ENCODE measurements at places on chromosomes 7 and 10.

DNA sequence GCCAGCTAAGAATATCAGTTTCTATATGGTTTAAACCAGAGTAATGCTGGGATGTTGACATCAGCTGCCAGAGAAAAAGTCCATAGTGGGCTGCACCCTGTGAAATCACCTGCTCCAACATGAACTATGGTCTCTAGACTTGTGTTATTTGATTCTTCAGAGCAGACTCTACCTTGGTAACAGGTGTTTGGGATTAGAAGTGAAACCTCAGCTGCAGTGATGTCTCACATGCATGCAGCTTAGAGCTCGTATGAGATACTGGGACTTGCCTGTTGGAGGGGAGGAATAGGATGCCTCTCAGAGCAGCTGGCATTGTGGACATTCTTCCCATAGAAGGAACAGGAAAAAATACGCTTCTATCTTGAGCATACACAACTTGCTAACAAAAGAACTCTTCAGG is 287.1 kb upstream of the CSTF2T start:
- no peak for DNase-seq

- no peak for DNase-seq
Measured at GRCh38 chr10:82399850-82400249, 524.9 kb downstream of the NRG3 start.

DNA sequence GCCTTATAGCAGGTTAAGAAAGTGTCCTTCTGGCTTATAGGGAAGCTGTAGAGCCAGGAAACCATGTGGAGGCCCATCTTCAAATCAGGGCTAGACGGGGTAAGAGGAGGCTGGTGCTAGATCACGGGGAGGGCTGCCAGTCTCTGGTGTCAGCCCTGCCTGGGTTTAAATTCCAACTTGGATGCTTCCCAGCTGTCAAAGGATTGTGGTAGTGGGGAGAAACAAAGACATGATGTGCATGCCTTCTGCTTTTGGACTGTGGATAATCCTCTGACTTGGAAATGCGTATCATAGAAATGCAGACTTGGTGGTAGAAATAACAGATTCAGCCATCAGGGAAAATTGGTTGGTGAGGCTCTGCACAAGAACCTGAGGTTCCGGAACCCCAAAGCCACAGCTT is 325.6 kb downstream of the PHTF2 start:
- no peak for DNase-seq

DNA sequence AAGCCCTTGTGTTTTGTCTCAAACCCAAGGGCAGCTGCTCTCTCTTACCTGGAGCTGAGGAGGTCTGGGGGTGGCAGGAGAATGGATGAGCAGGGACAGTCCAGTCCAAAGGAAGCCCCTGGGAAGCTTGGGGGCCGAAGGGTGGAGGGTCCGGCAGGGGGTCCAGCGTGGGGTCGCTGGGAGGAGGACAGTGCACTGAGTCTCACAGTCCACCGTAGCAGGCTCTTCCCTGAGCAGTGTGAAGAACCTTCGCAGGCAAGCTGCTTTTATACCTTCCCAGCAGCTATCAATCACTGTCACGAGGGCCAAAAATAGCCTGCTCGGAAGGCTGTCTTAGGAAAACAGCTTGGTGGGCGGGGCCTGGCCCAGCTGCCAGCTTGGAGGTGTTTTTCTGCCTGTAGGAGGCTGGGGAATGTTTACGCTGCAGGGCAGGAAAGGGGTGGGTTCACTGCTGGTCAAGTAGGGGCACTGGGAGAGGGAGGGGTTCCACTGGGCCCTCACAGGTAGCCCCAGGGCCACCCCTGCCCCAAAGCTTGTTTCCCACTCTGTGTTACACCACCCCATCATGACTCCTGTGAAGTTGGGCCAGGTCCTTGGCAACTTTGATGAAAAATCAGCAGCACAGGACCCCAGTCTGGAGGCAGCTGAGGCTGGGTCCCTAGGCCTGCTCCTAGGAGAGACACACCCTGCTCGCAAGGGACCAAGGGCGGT is at the start of gene DEPP1:
TSS of gene DEPP1 (minus strand) at position 240 of the 711 bp plus-strand sequence. CDS start 779 bp downstream, outside the sequence.
- peak; percentile 95 for DNase-seq

- DNase-seq: no peak
Measured at GRCh38 chr7:85512790-85513189, 325.9 kb upstream of the SEMA3D start.

Measured in fibroblast of pulmonary artery (primary cell).